Aorta (tissue), 5 donors: ENCODE measurements at places on chromosomes 1 and 21.
A peak's percentile ranks its signal among the peaks of the same experiment; 100 is the strongest.

- no peak overlapping the region for H3K27ac ChIP-seq
- no peaks in the 10 kb centered on the region for H3K36me3 ChIP-seq
- DNase-seq, result no peak
- H3K27me3 ChIP-seq, result no peaks in the 10 kb centered on the region
- H3K4me3 ChIP-seq, result no peak overlapping the region
Observed at GRCh38 chr1:163119707-163120106, 50.5 kb downstream of the RGS4 start.

GRCh38 chr1:75430526-75430925, 180.4 kb downstream of the SLC44A5 start:
- no peak for DNase-seq
- H3K27ac ChIP-seq, result no peak overlapping the region
- H3K27me3 ChIP-seq, result no peaks in the 10 kb centered on the region
- H3K36me3 ChIP-seq, result no peaks in the 10 kb centered on the region
- H3K4me1 ChIP-seq, result no peaks in the 10 kb centered on the region
- H3K4me3 ChIP-seq, result no peak overlapping the region

GRCh38 chr1:203090421-203091198, 4.8 kb upstream of the MYOG start:
- no peaks in the 10 kb centered on the region for H3K36me3 ChIP-seq
- no peaks in the 10 kb centered on the region for H3K4me1 ChIP-seq
- no peak overlapping the region for H3K27ac ChIP-seq
- H3K4me3 ChIP-seq, result no peak overlapping the region
- no peak for DNase-seq

- no peaks in the 10 kb centered on the region for H3K4me1 ChIP-seq
- no peak for DNase-seq
- H3K27me3 ChIP-seq, result no peaks in the 10 kb centered on the region
- no peaks in the 10 kb centered on the region for H3K36me3 ChIP-seq
- no peak overlapping the region for H3K27ac ChIP-seq
Observed at GRCh38 chr1:83620016-83620415, 378.9 kb downstream of the TTLL7 start.

GRCh38 chr21:44801468-44802395, at the start of gene UBE2G2:
Gene UBE2G2, minus strand, starts transcription at chr21:44801820. Its CDS starts 72 bp downstream, at chr21:44801748.
- peak within 1 kb of the TSS; percentile 80 for H3K4me3 ChIP-seq
- no peaks in the 10 kb centered on the region for H3K4me1 ChIP-seq
- no peaks in the 10 kb centered on the region for H3K36me3 ChIP-seq
- peak; percentile 95 for DNase-seq
- no peak within 1 kb of the TSS for H3K27ac ChIP-seq

DNA sequence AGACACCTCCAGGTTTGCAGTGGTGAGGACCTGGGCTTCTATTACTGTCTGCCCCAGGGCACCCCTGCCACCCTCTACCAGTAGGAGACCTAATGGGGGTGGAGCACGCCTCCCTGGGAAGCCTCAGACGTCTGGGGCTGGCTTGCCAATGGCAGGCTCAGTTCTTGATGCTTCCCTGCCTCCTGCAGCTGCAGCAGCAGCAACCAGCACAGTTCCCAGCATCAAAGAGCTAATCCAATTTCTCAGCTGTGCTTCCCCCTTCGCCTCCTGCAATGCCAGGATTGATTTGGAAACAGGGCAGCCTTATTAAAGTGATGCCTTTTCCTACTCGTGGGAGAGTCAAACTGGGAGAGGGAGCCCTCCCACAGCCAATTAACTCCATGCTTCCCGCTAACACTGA, 8.2 kb downstream of the SYT2 start:
- DNase-seq, result no peak
- no peak overlapping the region for H3K4me3 ChIP-seq
- no peaks in the 10 kb centered on the region for H3K36me3 ChIP-seq

GRCh38 chr1:17861685-17862084, 106.6 kb downstream of the ACTL8 start:
- H3K4me3 ChIP-seq, result no peak overlapping the region
- H3K27me3 ChIP-seq, result no peaks in the 10 kb centered on the region
- H3K36me3 ChIP-seq, result no peaks in the 10 kb centered on the region
- no peak overlapping the region for H3K27ac ChIP-seq

GRCh38 chr1:240417317-240417716, 194.6 kb downstream of the GREM2 start:
- no peak overlapping the region for H3K4me3 ChIP-seq
- no peaks in the 10 kb centered on the region for H3K4me1 ChIP-seq
- no peak overlapping the region for H3K27ac ChIP-seq
- H3K27me3 ChIP-seq, result no peaks in the 10 kb centered on the region

DNA sequence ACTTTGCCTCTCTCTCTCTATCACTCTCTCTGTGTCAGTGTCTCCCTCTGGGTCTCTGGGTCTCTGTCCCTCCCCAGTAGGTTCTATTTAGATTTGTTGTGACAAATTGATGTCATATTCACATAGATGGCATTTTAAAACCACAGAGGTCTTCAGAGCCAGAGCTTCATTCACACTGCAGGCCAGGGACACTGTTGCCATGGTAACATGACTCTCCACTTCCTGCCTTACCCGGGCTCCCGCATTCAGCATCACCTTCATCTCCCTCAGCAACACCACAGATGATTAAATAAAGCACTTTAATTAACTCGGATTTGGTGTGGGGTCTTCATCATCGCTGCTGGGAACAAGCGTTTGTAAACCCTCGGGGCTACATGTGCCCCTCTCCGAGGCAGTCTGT, 132.6 kb downstream of the ETS2 start:
- H3K4me3 ChIP-seq, result no peak overlapping the region
- H3K4me1 ChIP-seq, result no peaks in the 10 kb centered on the region
- H3K27ac ChIP-seq, result no peak overlapping the region

- H3K4me3 ChIP-seq, result no peak overlapping the region
- peaks cover 2% of the 10 kb centered on the region for H3K4me1 ChIP-seq
- DNase-seq, result no peak
- peak overlapping the region; percentile 8 for H3K27ac ChIP-seq
- no peaks in the 10 kb centered on the region for H3K27me3 ChIP-seq
Observed at GRCh38 chr1:11923827-11924113, 2.5 kb downstream of the KIAA2013 start.

DNA sequence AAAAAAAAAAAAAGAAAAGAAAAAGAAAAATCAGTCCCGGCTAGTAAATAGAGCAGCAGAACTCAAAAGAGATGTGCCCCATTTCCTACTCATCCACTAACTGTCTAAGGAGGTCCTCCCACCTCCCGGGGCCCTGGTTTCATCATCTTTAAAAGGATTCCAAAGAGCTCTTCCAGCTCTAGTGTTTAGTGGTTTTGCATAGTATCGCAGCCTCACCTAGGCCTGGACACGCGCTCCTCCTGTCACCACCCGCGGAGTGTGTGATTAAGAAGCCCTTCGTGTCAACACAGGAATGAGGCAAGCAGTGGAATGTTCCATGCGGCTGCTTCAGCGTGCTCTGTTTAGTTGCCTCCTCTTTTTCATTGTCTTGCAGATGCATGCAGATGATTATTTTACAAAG, 49.0 kb downstream of the LBR start:
- H3K4me1 ChIP-seq, result no peaks in the 10 kb centered on the region
- no peak overlapping the region for H3K4me3 ChIP-seq
- H3K27ac ChIP-seq, result no peak overlapping the region
- DNase-seq, result no peak

DNA sequence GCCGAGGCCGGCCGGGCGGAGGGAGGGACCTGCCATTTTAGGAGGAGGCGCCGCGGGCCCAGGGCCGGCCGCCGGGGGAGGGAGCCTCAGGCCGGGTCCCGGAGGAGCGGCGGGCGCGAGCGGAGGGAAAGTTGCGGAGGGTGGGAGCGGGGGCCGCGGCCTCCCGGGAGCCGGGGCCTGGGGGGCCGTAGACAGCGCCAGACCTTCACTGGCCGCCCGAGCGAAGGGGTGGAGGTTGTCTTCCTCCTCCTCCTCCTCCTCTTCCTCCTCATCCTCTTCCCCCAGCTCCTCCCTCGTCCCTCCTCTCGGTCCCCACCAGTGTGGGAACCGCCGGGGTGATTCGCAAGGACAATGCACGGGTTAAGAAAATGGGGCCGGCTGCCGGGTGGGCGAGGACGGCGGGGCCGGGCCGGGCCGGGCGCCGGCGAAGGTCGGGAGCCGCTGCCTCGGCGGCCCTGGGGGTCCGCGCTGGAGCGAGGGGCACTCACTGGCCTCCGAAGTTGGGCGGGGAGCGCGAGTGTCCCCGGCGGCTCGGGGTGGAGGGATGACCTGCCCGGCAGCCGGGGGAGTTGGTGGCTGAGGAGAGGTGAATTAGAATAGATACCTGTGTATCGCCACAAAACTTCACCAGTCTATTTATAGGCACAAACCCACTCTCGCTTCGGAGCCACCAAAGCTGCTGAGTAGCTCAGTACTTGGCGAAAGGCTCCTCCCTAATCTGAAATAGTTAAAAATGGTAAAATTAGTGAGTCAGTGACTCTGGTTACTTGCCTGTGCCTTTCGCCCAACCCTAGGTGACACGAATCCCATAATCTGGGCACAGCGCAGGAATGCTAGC, 1.3 kb downstream of the DYRK1A start:
- peak overlapping the region; percentile 99 for H3K27ac ChIP-seq
- H3K4me3 ChIP-seq, result peak overlapping the region; percentile 96
- no peaks in the 10 kb centered on the region for H3K27me3 ChIP-seq
- peaks cover 2% of the 10 kb centered on the region for H3K4me1 ChIP-seq
- H3K36me3 ChIP-seq, result no peaks in the 10 kb centered on the region
